ENCODE measurements at places on chromosomes 13 and 19.
A peak's percentile ranks its signal among the peaks of the same experiment; 100 is the strongest.

DNA sequence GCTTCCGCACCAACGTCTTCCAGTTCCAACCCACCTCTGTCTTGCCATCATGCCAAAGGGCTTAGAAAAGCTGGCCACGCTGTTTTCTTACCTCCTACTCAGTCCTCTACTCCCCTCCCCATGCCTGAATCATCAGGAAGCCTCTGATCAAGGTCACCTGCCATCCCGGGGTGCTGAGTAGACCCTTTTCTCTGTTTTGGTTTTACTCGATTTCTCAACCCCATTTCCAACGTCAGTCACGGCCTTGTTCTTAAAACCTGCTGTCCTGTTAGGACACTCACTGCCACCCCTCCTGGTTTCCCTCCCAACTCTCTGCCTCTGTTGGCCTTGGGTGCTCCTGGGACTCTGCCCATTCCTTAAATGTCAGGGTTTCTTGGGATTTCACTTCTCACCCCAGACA, 350.1 kb downstream of the FOXO1 start:
- DNase-seq: no peak

DNA sequence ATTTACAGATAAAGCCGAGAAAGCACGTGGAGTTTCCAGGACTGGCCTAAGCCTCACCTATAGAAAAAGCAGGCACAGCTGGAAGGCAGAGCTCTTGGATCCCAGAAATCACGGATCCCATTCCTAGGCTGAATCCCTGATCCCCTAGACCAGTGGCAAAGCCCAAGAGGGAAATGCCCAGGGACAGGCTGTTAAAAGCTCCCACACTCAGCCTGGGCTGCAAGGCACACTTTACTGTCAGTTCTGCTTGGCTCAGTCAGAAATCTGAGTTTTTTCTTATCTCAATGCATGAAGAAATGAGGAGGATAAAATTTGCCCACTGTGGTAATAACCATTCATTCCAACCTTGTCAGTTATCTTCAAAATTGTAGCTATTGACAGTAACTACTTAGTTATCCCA, 8.0 kb upstream of the FUT2 start:
- DNase-seq: no peak

- no peak for DNase-seq
Measured at GRCh38 chr13:48906200-48906599, 69.5 kb upstream of the FNDC3A start.

DNA sequence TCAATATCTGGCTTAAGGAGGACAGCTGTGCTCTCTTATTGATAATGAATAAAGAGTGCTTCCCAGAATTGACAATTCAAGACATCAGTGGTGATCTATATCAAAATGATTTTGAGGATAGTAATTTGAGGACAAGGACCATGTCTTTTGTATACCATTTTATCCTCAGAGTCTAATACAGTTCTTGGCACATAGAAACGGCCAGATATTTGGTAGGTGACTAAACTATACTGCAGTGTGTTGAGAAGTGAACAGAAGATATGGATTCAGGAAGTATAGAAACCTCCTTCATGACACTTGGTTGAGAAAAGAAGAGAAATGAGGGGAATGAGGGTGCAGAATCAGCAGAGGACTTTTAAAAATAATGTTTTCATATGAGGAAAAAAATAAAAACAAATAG, 16.1 kb upstream of the LMO7 start:
- no peak for DNase-seq

- DNase-seq: peak; percentile 79
Measured at GRCh38 chr19:36837906-36838783, at the start of gene ZNF790. TSS of gene ZNF790 (minus strand) at chr19:36838387. CDS start at chr19:36825619, 12,768 bp downstream.

- no peak for DNase-seq
Measured at GRCh38 chr13:40553356-40553755, 113.1 kb downstream of the FOXO1 start.
